T-cell (primary cell): ENCODE measurements at places on chromosomes 1 and 21. TPM values are rescaled to one million over a fixed set of nuclear protein-coding genes. Genes with fewer than 3 reads are reported as not detected.

DNA sequence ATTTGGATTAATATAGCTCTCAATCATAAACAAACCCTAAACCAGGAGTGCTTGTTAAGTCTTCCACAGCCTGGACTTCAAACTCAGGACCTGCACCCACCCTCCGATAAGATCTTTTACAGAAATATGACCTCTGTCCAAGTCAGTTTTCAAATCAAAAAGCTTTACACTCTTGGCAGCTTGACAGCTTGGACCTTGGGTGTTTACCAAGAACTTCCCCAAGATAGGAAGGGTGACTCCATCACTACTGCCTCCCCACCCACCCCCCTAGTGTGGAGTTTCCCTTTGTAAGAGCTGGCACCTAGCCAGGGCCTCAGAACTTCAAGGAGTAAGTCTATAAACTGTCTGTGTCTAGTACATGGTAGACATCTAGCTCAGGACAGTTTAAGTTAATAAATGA, 9.6 kb downstream of the BCAR3 start:
- no peak for DNase-seq

DNA sequence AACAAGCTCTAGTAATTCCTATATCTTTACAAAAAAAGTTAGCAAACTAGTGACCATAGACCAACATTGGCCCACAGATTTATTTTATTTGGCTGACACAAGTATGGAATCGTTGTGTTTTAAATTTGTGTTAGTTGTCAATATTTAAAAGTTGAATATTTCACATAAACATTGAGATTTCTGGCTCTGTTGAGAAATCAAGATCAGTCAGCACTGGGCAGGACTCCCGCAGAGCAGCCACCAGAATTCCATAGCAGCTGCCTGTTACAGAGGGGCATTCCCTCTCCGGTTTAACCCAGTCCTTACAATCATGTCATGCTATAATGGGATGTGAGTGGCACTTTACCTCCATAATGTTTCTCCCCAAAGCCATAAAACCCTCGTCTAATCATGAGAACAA, 79.2 kb upstream of the NRIP1 start:
- DNase-seq: no peak

GRCh38 chr1:220702733-220703270, 12.6 kb downstream of the C1orf115 start:
- no peak for DNase-seq

DNA sequence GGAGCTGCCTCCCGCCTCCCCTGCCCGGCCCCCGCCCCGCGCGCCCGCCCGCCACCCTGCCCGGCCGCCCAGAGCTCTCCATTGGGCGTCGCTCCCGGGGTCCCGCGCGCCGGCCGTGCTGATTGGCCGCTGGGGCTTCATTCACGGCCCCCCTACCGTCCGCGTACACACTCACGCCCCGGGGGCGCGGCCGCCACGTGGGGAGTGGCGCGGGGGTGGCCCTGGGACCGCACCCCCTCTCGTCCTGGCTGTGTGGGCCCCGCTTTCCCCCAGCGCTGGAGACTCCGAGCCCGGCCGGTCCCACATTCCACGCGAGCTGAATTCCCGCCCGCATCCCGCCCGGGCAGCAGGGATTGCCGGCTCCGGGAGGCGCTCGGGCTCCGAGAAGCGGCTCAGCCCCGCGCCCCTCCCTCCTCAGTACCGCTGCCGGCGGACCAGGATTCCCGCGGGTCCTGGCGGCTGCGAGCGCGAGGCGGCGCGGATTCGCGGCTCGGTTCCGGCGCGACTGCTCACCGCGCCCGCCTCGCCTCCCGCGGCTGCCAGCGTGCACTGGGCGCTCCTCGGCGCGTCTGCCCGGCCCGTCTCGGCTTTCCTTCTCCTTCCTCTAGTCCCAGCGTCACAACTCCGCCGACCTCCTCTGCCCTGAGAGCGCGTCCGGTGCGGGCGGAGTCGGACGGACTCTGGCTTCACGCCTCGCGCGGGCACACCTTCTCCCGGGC, 450 bp upstream of the POU3F1 start:
- peak; percentile 47 for DNase-seq

GRCh38 chr1:179447489-179447888, 81.7 kb downstream of the AXDND1 start:
- no peak for DNase-seq

GRCh38 chr1:14390816-14391215, 207.7 kb upstream of the KAZN start:
- DNase-seq: no peak

LYPD8 gene
- not detected for total RNA-seq

DNA sequence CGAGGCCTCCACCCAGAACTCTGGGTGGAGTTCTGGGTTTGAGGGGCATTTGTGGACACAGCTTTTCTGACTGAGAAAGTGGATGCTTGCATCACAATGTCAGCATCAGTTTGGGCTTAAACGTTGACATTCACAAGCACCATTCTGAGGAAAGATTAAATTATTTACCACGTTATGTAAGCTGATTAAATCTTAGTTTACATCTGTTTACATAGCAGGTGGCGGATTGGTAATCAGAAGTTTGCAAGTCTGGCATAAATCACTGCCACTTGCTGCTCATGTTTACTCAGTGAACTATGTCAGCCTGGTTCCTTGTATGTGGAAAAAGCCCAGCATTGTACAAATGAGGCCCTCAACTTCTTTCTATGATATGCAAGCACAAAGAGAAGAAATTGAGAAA, 310.1 kb downstream of the PAPPA2 start:
- no peak for DNase-seq

DNA sequence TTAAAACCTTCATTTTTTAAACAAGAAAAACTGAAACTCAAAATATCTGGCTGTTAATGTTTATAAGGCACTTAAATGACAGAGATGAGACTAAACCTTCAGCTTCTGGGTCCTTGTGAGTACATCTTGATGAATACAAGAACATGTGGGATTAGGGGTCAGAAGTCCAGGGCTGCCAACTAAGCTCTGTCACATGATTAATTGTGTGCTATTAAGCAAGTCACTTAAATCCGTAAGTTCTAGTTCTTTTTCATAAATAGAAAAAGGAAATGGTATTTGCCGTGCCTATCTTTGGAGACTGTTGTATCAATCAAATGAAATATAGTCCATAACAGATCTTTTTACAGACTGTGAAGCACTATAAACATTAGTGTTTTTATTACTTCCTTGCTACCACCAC, 43.2 kb upstream of the KCTD3 start:
- no peak for DNase-seq

DNA sequence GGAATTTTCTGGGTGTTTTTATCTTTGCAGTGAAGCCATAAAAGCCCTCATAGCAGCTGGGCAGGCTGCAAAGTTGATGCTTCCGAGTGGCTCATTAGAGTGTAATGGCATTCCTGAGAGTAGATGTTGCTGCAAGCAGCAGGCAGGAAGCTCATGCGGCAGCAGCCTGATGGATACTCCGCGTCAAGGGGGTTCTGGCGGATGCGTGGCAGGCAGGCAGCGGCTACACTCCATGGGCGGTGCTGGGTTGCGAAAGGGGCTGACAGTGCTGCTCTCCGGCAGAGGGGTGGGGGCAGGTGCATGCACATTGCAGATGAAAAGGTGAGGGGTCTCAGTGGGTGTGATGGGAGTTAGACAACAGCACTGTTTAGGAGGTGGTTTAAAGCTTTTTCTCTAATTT, 93.2 kb upstream of the AJAP1 start:
- no peak for DNase-seq

GRCh38 chr1:244960904-244961303, 96.6 kb upstream of the HNRNPU start:
- DNase-seq: no peak
